ENCODE measurements at places on chromosomes 2 and 18. TPM values are rescaled to one million over a fixed set of nuclear protein-coding genes. Genes with fewer than 3 reads are reported as not detected.

BOLL gene
- not detected for total RNA-seq

GRCh38 chr2:30499681-30500080 lies 52.6 kb downstream of the LCLAT1 start:
- DNase-seq, result no peak

DNA sequence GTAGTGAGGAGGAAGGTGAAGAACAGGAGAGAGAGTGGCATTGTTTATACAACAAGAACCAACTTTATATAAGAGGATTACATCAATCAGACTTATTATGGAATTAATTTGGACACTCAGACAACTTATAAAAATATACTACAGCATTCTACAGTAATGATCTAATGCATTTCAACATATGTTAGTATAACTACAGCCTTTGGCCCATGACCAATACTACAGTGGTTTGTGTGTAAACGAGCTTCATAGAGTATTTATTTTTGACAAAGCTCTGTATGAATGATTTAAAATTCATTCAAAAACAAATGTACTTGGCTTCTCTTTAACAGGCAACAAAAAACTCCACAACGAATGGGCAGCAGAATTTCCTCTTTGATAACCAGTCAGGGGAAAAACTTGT lies 72.8 kb downstream of the ZNF521 start:
- DNase-seq, result no peak

DNA sequence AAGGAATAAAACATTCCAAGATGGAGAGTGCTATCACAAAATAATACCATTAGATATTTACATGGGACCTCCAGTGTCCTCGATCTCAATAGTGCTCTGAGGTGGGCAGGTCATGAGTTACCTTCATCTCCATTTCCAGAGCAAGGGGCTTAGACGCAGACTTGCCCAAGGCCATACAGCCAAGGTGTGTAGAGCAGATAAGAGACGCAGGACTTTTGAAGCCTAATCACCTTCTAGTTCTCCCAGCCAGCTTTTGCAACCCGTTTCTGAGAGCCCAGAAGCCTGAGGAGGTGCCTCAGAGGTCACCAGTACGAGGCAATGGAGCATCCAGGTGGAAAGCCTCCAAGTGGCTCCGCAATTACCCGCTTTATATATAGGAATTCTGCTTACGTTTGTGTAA lies 294.7 kb downstream of the LNPK start:
- DNase-seq, result no peak

GRCh38 chr2:23198316-23199114 lies 186.5 kb upstream of the KLHL29 start:
- DNase-seq, result no peak

- no peak for DNase-seq
Measured at GRCh38 chr2:222806526-222807137, 54.2 kb upstream of the ACSL3 start.

RNF125 gene
- 32.6 TPM for total RNA-seq

- DNase-seq, result no peak
Measured at GRCh38 chr2:204706939-204707338, 161.7 kb downstream of the PARD3B start.

RNF152 gene
- 0.92 TPM for total RNA-seq

- no peak for DNase-seq
Measured at GRCh38 chr18:60232541-60232940, 140.0 kb downstream of the MC4R start.

DNA sequence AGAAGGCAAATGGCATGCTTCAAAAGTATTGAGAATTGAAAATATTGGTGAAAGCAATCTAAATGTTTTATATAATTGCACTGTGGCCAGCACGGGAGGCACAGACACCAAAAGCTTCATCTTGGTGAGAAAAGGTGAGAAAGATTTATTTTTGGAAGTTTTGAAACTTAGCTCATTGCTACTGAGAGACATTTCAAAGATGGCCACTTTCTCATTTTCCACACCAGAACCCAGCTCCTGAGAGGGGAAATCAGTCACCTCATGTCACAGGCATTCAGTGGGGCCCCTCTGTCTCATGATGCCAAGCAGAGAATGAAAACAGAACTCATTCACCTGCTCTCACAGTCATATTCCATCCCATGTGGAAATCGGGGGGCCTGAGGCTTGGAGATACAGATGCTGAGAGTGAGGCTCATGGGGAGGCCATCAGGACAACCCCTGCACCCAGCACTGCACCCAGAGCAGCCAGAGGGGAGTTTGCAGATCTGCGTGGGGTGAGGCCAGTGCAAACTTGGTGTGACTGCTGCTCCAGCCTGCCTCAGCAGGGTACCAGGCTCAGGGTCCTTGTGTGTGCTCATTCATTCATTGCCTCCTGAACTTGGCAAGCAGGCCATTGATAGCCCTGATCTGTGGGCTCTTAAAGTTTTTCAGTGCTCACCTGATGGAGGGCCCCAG lies 31.4 kb downstream of the IL18R1 start:
- no peak for DNase-seq

DNA sequence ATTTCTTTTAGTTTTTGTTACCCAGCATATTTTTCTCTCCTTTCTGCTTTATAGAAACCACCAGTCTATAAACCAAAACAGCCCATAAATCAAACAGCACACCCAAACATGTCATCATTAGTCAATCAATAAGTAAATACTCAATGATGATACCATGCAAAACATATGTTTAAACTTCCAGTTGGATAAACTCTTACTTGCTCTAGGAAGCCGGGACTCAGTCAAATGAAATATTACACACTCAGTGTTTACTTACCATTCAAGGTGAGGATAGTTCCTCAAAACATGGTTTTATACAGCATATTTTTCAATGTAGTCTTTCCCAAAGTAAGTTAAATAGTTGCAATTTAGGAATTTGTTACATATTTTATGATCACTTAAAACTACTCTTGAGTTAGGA lies 343.6 kb upstream of the NXPH2 start:
- DNase-seq, result no peak

FEV gene
- total RNA-seq, result not detected

SIX3 gene
- total RNA-seq, result not detected

DNA sequence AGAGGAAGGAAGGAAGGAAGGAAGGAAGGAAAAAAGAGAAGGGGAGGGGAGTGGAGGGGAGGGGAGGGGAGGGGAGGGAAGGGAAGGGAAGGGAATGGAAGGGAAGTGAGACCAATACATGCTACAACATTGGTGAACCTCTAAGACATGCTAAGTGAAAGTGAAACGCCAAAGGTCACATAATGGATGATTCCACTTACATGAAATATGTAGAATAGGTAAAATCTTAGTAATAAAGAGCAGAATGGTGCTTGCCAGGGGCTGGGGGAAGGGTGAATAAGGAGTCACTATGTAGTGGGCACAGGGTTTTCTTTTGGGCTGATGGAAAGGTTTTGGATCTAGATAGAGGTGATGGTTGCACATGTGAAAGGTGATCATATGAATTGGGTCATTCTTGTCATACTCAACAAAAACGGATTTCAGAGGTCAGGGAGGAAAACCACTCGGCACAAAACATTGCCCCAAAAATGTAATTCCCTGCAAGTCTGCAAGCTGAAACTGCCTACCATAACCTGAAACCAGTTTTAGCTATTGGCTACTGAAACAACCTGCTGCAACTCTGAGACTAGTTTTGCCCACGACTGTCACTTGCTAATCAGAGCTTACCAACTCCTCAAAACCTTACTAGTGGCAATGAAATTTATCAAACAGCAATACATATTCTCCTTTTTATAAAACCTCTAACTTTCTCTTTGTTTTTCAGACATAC lies 59.2 kb downstream of the CCDC141 start:
- DNase-seq, result no peak

DNA sequence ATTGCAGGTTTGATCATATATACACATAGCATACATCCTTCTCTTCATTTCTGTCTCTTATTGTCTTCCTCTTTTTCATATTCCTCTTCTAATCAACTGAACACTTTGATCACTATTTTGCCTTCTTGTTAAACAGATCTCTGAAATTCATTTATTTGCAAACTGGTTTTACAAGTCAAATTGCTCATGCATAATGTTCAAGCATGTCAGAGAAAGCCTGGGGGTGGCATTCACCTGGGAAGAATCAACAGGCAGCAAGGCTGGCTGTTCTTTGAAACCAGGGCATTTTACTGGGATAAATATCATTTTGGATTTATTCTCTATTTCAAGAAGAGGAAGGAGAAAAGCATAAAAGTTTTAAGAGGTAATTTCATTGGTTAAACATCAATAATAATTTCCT lies 66.9 kb upstream of the LRATD1 start:
- DNase-seq, result no peak

- DNase-seq, result no peak
Measured at GRCh38 chr2:233092432-233093165, 32.5 kb downstream of the INPP5D start.

DNA sequence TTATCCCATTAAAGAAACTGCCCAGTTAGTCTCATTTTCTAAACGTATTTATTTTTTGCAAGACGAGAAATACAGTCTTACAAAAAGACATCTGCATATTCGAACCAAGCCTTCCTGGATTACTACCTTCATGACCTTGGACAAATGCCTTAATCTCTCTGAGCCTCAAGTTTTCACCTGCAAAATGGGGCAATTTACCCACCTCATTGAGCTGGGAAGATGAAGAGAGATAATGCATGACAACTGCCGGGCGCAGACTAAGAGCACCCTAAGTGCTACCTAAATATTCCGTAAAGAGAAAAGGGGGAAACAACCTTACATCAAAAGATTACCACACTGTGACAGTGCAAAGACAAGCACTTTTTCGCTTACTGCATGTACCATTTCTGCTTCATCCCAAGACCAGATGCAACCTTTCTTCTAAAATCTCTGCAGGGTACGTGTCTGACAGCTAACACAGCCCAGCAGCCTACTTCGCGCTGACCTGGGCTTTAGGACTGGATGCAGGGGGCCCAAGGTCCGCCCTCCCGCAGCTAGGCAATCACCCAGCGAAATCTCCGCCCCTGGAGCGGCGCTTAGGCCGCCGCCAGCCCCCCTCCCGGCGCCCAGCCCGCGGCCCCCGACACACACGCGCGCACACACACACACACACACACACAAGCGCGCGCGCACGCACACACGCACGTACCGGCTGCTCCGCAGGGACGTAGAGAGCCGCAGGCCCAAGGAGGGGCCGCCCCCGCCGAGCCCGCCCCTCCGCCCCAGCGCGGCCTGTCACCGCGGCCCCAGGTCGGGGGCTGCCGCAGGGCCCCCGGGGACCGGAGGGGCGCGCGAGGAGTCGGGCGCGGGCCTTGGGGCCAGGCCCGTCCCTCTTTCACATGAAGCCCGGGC lies 766 bp downstream of the MAP3K2 start:
- DNase-seq, result peak; percentile 93

DNA sequence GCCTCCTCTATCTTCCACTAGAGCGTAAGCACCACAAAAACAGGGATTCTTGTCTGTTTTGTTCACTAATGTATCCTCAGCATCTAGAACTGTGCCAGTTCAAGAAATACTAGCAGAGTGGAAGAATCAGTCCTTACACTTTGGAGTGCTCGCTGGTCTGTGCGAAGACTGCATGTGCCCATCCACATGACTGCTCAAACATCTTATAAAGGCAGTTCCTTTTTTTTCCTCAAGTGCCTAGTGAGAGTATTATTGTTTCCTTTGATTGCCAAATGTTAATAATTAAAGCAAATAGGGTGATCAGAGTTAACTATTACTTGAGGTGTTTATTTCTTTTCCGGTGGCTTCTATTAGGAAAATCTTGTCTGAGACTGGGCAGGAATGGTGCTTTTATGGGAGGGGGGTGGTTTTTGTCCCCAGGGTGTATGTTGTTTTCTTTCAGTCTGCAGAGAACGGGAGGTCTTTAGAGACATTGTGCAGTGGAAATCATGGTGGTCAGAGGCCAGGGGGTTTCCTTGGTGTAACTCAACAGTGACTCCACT lies 45.6 kb upstream of the ITGB6 start:
- no peak for DNase-seq

CHRND gene
- not detected for total RNA-seq

- no peak for DNase-seq
Measured at GRCh38 chr18:58393295-58393694, 235.6 kb downstream of the ALPK2 start.

- no peak for DNase-seq
Measured at GRCh38 chr2:134717286-134718022, 1.3 kb downstream of the TMEM163 start.

GRCh38 chr2:22375096-22375495 lies 1009.9 kb upstream of the KLHL29 start:
- no peak for DNase-seq

DNA sequence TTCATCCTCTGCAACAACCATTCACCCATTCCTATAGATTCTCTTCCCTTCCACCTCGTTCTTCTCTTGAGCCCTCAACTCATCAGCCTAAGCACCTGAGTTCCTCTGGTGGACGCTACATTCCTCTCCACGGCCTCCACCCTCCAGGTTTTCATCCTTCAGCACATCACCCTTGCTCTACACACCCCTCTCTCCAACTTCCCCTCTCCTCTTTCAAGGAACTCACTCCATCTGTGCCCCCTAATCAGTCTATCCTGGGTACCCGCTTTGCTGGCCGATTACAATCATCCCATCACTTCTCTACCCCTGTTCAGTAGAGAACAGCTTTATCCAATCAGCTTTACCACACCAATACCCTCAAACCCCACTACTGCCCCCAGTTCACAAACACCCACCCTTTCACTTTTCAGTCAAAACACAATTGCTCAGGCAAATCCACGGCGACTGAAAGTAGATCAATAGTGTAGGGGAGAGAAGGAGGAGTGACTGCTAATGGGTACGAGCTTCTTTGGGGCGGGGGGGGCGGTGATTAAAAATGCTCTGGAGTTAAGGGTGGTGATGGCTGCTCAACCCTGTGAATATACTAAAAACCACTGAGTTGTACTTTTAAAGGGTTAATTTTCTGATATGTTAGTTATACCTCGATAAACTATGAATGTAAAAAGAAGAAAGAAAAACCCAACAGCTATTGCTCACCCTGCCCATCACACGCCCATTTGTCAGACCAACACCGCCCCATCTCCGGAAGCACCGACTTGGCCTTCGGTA lies 857 bp downstream of the DYM start:
- peak; percentile 66 for DNase-seq

DNA sequence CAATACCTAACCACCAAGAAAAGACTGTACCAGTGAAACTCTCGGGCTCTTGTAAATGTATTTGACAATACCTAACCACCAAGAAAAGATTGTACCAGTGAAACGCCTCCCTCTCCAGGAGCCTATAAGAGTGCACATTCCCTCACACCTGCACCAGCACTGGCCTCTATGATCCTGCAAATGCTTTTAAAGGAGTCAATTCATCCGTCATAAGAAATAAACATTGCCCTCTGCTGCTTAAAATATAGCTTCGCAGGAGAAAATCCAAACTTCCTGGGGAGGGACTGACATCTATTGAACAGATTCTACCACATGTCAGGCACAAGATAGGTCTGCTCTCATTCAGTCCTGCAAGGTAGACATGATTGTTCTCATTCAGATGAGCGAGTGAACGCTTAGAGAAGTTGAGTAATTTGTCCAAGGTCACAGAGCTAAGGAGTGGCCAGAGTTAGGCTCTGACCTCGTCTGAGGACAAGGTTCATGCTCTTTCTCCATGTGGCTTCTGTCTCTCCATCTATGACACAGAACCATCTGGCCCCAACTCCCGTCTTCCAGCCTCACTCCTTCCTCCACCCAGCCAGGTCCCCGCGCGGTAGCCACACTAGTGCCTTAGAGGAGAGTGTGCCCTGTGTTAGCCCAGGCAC lies 38.7 kb downstream of the MCFD2 start:
- peak; percentile 62 for DNase-seq

SLC40A1 gene
- total RNA-seq, result 0.78 TPM

GRCh38 chr2:231015478-231015877 lies 19.6 kb downstream of the SPATA3 start:
- no peak for DNase-seq

Data from activated CD4-positive, alpha-beta T cell treated with anti-CD3 and anti-CD28 coated beads, Interleukin-2, amount 10 ng/mL, durations not matched to agents 24 days and 14 days (primary cell).